ENCODE measurements at places on chromosomes 7 and 10. TPM values are rescaled to one million over a fixed set of nuclear protein-coding genes. Genes with fewer than 3 reads are reported as not detected.

- DNase-seq: no peak
Measured at GRCh38 chr7:158957921-158958491, 101.6 kb downstream of the DYNC2I1 start.

GRCh38 chr7:150806454-150806853, 5.9 kb downstream of the TMEM176A start:
- DNase-seq: no peak

- DNase-seq: no peak
Measured at GRCh38 chr10:99730026-99730425, 1.9 kb downstream of the COX15 start.

DNA sequence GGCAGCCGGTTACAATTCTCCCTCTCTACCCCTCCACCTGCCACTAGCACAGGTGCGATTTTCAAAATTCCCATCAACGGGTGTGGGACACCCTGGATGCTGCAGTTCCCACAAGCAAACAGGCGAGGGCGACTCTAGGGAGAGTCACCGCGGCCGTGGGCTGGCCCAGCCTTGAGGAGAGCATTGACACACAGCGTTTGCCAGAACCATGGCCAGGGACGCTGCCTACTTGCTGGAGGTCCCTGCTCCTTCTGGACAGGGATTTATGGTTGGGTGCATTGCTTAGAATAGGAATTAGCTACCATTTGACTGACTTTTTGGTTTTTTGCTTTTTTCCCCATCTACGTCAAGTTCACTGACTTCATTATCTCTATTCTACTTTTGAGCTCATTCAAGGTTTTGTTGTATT, 19.0 kb upstream of the CLDN4 start:
- DNase-seq: peak; percentile 79

DNA sequence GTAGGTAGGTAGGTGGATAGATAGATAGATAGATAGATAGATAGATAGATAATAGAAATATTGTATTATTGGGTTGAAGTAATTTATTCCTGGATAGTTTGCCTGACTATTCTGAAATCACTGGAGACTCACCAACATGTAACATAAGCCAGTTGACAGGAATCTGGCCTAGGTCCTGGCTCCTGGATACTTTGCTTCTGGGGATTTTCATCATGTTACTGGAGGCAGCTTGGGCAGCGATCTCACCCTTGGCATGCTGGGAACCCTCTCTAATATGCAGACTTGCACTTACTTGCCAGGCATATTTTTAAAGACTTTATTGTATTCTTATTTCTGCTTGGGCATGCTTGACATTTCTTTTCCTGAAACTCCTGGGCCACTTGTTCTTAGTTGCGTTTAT, 709.1 kb upstream of the FZD8 start:
- DNase-seq: no peak

DNA sequence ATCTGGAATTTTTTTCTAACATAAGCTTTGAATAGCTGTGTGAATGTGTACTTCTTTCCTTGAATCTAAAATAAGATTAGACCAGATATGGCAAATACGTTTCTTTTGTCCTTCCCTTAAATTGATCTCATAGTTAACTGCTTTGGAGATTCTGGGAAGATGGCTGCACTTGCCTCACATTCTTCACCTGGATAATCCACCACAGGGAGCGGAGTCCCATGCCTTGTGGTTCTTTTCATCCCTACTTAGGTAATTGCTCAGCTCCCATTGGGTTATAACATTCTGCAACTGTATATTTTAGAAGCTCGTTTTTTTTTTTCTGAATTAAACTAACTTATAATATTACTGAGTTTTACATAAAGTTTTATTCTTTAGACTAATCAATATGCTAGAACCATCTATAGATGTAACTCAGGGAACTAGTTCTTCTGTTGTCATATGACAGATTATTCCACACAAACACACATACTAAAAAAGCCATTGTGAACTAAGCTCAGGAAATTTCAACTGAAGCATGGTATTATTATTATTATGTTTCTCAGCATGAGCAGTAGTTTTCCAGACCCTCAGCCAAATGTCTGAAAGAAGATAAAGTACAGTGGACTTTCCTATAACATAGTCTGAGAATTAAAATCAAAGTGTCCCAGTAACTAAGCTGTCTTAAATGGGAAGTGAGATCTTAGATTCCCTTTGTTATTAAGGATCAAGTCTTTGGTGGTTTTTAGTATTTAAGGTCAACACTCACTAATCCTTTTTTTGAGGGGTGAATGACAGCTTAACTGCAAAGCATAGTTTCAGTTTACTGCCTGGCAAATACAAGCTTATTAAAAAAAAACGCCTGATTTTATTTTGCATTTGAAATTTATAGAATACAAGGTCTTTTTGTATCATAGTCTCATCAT, 182.3 kb downstream of the PPP1R9A start:
- DNase-seq: no peak

DNA sequence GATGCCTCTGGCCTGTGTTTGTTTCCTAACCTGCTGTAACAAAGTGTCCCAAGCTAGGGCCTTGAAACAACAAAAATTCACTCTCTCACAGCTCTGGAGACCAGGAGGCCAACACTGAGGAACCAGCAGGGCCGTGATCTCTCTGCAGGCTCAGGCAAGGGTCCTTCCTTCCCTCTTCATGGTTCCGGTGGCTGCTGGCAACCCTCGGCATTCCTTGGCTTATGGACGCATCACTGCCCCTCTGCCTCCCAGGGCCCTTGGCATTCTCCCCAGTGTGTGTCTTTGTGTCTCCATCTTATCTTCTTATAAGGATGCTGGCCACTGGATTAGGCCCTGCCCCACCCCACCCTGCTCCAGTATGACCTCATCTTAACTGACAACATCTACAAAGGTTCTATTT, 17.0 kb downstream of the CNPY1 start:
- no peak for DNase-seq

DNA sequence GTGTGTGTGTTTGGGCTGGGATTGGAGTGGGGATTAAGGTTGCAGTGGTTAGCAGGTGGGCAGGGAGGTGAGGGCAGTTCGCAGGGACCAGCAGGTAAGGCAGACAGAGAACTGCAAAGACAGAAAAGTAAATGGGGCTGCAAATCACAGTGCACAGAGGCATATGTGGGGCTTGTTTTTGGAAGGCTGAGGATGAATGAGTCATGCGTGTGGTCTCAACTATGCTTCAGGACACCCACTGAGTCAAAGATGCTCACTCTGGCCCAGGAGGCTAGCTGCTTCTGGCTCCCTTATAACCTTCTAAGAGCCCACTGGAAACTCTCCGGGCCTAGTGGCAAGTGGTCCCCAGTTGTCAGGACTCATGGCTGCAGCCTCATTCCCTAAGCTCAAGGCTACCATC, 118.2 kb downstream of the ZNF248 start:
- DNase-seq: no peak

- peak; percentile 51 for DNase-seq
Measured at GRCh38 chr10:124048371-124049290, 44.8 kb downstream of the CHST15 start.

Gene ANKRD1
- total RNA-seq: not detected

Gene GSAP
- total RNA-seq: 18.2 TPM

Gene TTYH3
- total RNA-seq: 63.5 TPM
